ENCODE measurements at places on chromosomes 6 and 20.

DNA sequence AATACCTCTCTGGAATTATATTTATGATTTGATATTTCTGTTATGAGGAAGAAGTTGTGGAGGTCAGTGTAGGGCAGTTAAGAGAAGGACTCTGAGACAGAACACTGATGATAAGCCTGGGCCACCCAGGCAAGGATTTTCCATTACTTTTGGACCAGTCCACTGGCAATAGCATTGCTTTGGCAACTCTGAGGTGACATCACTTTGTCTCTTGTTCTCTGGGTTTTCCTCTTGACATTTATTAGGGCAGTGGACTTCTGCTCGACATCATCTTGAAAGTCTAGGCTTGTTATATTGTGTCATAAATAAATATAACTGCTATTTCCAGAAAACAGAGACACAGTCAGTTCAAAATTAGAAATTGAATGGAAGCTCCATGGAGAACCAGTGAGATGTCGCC lies 268.0 kb downstream of the SMOC2 start:
- no peak for DNase-seq

- DNase-seq: no peak
These were observed 91.8 kb downstream of the CARMIL1 start for GRCh38 chr6:25371037-25371347.

- no peak for DNase-seq
These were observed 75.2 kb downstream of the BACH2 start for GRCh38 chr6:90221403-90221802.

DNA sequence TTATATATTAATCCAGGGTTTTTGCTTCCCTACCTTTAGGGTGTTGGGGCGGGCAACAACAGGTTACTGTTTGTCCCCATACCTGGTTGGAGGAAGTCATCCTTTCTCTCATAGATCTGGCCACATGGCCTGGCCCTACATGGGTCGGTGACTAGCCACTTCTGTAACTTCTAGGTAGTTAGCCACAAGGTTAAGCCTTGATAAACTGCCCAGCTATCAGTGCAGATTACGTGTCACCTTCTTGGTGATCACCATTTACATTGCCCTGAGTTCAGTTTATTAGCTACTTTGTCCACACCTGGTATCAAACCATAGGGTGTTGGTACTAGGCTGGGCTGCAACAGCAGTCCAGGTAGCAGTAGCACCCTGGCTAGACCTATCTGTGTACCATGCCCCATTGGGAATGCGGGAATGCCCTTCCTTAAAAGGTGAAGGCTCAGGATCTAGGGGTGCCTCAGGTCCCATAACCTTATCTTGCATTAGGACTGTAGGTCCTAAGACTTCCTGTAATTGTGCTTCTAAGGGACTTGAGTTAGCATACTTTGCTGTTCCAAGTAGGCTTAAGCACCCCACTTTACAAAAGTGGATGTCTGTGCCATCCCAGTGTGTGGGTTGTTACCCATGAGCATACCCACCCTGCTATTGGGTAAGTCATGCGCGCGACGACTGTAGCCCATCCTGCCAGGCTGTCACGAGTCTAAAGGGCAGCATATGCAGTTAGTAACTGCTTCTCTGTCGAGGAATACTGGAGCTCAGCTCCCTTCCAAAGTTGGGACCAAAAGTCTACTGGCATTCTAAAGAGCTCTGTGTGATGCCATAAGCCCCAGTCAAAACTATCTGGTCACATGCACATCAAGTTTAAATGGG lies 5.2 kb downstream of the ZKSCAN3 start:
- DNase-seq: no peak

DNA sequence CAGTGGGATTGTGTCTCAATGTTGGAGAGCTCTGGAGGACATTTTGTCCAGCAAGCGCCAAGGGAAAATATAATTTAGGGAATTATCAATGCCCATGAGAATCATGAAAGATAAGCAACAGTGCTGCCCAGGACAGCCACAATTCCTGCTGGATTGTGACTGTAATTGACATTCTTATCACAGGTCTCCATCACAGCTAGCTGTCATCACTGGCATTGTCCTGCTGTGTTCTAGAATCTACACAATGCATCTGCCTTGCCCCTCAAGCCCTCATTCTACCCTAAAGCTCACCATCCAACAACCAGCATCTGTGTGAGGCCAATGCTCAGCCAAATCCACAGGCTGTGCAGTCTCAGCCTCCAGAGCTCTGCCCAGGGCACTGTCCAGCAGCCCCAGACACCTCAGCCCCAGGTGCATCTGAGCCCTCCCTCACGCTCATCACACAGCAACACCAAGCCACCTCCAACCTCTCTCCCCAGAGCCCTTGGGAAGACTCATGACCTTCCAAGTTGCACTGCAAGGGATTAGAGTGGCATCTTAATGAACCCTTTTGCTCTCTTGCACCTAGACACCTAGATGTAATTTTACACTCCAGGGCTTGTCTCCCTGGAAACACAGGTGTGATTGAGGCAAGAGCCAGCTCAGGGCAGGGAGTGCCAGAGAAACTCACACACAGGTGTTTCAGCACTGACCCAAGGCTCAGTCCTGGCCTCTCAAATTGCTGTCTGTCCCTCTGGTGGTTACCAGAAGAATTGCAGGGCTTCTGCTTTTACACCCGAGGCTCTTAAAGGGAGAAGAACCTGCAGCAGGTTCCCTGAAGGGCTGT lies 85.2 kb upstream of the PHACTR3 start:
- no peak for DNase-seq

GRCh38 chr6:113365191-113365590 lies 492.0 kb upstream of the MARCKS start:
- no peak for DNase-seq

DNA sequence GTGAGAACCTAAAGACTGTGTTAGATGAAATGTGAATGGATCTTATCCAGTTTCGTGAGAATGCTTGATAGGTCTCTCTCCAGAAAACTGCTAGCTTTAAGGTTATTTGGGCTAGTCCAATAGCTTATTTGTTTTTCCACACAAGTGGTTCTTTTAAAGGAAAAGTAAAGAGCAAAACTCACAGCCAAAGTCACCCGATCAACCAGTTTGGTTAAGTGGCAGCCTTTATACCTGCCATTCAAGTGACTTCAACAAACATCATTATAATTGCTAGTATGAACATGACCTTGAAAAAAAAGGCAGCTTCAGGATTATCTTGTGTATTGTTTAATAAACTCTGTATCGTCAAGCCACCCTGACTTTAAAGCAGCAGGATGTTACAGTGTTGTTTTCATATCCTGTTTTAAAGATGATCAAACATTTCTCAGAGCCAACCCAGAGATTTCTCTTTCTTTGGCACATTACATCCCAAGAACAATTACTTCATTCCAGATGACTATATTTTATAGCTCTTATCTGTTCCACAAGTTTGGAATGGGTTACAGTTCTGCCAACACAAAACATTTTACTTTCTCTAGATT lies 253.4 kb downstream of the EPHA7 start:
- no peak for DNase-seq

DNA sequence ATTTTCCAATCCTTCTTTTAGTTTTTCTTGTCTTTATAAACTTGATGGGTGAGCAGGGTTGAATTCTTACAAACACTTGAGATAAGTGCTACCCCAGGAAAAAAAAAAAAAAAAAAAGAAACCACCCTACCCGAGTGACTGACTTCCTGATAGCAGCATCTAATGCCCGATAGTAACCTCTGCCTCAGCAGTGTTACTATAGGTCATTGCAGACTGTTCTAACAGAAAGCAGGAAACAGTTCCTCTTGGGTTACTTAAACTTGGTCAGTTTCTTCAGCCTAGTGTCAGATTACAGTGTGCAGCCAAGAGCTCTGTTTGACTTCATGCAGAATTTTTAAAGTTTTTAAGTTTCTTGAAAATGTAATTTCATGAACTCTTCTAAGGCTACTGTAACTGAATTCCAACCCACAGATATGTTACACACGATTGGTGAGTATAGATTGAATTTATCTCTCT lies 2.1 kb downstream of the MYLIP start:
- DNase-seq: no peak

- DNase-seq: no peak
These were observed 345.9 kb downstream of the CDH26 start for GRCh38 chr20:60304026-60304590.

GRCh38 chr20:45459606-45460005 lies 9.9 kb upstream of the WFDC2 start:
- no peak for DNase-seq

- no peak for DNase-seq
These were observed 278.6 kb downstream of the TBC1D7 start for GRCh38 chr6:13049666-13050254.

DNA sequence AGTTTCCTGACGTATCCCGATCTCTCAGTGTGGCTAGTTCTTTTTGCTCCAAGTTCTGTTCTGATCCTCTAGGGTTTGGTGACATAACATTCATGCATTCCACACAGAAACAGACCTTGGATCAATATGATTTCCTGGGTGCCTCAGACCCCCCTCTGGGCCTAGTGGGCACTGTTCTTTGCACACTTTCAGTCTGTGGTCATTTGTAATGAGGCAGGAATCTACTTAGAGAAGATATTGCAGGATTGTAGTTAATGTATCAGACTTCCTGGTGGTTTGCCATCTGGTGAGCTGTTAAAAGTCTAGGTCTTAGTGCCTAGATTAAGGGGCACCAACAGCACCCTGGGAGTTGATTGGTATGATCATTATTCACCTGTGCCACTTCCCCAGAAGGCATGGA lies 7.5 kb downstream of the BEND6 start:
- no peak for DNase-seq

- DNase-seq: no peak
These were observed 16.6 kb upstream of the TRIM27 start for GRCh38 chr6:28940294-28940857.

GRCh38 chr6:26427451-26427809 lies 12.9 kb upstream of the BTN3A3 start:
- DNase-seq: no peak

DNA sequence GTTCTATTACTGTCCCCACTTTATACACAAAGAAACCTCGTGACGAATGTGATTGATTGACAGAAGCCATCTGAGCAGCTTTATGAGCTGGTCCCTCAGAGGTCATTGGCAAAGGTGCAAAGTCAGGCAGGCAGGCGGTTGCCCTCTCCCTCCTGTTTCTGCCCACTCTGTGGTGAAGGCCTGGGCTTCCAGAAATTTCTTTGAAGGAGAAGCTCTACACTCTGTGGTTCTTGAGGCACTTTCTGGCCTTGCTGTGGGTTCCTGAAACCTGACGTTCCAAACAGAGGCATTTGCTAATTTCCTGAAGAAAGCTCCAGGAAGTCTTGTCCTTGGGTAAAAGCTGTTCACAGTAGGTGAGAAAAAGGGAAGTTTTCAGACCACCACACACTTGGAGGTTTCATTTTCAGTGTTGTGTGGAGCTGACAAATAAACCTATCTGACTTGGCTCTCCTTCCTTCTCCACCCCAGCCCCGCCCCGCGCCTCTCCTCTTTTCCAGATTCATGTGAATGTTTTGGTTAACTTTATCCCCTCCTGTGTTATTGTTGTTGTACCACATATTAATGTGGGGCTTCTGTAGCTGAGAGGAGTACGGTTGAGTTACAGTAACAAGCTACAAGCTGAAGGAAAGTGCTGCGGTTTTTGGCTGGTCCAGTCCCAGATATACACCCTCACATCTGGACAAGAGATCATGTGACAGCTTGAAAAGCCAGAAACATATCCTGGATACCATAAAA lies 274.1 kb downstream of the CLIC5 start:
- DNase-seq: no peak

- no peak for DNase-seq
These were observed 306.8 kb upstream of the FOXQ1 start for GRCh38 chr6:1004885-1005630.

- no peak for DNase-seq
These were observed 1.3 kb upstream of the HLA-B start for GRCh38 chr6:31358302-31358701.

DNA sequence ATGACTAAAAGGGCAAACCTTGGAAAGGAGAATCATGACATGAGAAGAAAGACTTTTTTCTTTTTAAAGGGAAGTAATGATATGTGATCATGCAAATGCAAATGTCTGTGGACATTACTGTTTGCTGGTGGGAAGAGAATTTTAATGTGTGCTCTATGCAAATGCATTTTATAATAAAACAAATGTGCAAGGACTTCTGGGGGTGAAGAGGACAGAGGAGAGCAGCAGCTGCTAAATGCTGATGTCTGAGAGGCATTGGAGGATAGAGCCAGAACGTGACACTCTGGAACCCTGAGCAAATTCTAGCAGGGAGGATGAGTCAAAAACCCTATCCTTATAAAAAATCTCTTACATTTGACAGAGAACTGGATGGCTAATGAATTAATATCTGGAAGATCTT lies 69.1 kb upstream of the BEND3 start:
- DNase-seq: no peak

- DNase-seq: no peak
These were observed 223.8 kb downstream of the NRN1 start for GRCh38 chr6:5782783-5783547.

Data from activated T-helper 1 cell treated with Interleukin-2 at 50 U/mL for 16 hours (primary cell).